Left renal cortex interstitium (tissue), 4 donors: ENCODE measurements at places on chromosomes 2 and 18. TPM values are rescaled to one million over a fixed set of nuclear protein-coding genes. Genes with fewer than 3 reads are reported as not detected.

DNA sequence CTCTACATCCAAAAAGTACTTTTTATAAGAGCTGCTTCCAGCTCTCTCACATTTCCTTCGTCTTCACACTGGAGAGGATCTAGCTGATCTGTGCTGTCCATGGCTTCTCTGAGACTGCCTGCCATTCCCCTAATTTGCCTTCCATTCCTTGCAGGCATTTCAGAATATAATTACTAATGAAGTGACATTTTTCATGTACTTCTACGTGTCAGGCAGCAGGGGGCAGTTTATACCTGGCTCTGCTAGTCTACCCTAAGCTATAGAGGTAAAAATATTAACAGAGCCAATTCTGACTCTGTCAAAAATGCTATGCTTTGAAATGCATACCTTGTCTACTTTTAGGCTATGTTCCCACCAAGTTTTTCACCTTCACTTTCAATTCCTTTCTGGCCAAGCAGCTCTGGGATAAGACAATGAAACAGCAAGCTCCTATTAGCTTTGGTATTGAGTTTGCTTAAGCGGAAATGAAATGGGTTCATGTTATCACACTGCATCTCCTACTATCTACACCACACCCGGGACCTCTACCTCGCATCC lies 81.9 kb downstream of the MEP1B start:
- no peak for DNase-seq

The RHOB gene
- polyA plus RNA-seq: 88.6 TPM

The G6PC2 gene
- polyA plus RNA-seq: 0.04 TPM

The DHRS9 gene
- polyA plus RNA-seq: 0.90 TPM

The KHK gene
- polyA plus RNA-seq: 55.6 TPM
